Globus pallidus (tissue), 1 donor: ENCODE measurements at places on chromosomes 4 and X.

DNA sequence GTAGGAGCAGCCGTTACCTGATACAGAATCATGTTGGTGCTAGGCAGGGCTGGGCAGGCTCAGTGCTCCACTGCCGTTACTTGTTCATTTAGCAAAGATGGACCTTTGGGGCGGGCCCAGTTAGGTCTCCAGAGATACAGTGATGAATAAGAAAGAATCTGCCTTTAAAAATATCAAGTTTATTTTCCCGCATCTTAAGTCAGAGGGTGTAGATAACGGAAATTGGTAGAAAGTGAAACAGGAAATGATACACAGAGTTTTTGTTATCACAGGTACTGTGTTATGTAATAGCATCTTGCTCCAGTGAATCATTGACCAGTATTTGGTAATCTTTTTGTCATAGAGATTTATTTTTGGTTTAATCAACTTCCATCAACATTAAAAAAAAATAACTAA lies 5.5 kb downstream of the TMEM131L start:
- no peak for DNase-seq

DNA sequence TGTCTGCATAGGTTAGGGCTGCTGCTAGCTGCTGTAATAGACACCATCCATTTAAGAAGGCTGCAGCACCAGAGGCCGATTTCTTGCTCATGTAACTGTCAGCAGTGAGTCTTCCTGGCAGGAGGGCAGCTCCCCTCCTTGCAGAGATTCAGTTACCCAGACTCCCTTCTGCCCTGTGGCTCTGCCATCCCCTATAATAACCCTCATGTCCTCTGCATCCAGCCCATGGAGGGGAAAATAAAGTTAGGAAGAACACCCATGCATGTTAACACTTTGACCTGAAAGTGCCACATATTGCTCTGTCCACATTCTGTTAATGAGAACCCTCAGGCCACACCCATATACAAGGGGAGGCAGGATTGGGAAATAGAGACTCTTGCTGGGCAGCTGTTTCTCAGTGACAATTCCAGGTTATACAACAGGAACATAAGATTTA lies 5.4 kb downstream of the STBD1 start:
- DNase-seq = no peak

GRCh38 chr4:145299380-145300076 lies 119.1 kb upstream of the OTUD4 start:
- DNase-seq = peak; percentile 4

DNA sequence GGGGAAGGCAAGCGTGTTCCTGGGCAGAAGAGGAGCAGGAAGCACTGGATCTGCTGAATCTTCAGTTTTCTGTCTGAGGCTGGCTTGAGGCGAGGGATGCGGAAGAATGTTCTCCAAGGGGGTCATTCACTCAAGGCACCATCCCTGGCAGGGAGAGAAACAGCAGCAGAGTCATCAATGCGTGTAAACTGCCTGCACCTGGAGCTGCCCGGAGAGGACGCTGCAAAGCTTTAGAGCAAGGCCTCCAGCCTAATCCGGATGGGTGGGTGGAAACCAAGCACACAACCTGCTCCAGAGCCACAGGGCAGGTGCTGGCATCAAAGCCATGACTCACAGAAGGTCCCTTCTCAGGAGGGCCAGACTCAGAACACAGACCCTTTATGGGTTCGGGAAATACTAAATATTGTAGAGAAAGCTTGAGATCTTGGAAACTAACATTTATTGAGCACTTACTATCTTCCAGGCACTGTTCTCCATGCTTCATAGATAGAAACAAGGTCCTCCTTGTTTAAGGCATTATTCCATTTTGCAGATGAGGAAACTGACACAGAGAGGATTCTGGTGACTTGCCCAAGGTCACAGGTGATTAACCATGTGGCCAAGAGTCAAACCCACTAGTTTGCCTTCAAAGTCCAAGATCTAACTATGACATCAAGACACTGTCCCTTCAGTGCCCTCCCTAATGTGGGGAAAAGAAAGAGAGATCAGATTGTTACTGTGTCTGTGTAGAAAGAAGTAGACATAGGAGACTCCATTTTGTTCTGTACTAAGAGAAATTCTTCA lies 7.7 kb downstream of the PROM1 start:
- no peak for DNase-seq

DNA sequence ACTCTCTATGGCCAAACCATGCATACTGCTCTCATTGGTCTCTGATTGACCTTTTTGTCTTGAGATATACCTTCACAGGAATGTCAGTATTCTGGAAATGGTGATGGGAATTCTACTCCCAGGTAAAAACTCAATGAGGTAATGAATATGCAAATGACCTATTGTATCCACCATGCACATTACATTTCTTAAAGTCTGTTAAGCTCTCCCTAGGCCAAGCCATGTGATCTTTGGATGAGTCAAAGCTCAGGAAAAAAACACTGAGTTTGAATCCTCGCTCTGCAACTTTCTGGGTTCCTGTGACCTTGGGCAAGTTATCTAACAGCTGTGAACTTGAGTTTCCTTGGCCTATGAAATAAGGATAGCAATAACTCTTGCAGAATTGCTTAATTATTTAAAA lies 175.4 kb downstream of the PPP1R2C start:
- DNase-seq = no peak

- no peak for DNase-seq
These were observed 80.3 kb downstream of the ARHGAP24 start for GRCh38 chr4:85555206-85555605.

DNA sequence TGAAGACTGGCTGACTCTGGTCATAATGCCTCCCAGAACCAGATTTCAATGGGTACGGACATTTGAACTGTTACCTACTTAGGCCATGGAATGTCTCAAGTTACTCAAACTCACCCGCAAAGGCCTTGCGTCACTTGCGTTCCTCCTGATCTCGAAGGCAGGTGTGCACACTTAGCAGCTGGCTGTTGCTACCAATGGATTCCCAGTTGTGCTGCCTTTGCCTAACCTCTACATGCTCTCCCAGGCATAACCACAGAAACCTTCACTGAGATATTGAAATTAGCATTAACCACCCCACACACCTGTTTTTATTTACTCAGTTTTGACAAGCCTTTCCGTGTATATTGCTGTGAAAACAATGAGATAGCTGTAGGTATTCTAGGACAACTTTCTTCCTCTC lies 2.8 kb downstream of the ERVMER34-1 start:
- DNase-seq = no peak

DNA sequence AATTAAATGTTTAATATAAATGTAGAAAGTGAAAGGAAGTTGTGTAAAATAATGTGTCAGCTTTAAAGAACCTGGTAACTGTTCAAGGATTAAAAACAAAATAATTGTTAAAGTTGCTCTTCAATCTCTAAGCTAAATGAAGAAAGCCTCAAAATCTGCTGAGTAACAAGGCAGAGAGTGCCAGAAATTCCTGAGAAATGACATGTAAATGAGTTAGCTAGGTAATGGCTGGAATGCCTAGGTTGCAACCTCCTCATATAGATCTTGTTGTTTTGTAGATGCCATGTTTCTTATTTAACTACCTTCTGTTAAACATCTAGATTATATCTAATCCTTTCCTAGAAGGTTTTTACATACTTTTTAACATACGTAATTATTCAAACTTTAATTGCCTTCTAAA lies 763.6 kb upstream of the AGA start:
- DNase-seq = no peak

DNA sequence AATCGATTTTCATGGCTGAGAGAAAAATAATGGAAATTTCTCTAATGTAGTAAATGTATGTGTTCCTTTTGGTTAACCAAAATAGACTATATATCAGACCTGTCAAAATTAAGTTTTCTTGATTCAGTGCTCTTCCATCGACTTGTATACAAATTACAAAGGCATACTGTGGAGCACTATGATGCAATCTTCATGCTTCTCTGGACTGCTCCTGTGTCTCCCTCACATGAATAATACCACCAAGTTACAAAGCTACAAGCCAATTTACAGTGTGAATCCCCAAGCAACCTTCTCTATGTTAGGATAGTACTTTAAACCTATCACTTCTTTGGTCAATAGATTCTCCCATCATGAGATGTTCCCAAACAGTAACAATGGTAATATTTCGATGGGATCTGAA lies 577.9 kb downstream of the PPARGC1A start:
- DNase-seq = no peak

DNA sequence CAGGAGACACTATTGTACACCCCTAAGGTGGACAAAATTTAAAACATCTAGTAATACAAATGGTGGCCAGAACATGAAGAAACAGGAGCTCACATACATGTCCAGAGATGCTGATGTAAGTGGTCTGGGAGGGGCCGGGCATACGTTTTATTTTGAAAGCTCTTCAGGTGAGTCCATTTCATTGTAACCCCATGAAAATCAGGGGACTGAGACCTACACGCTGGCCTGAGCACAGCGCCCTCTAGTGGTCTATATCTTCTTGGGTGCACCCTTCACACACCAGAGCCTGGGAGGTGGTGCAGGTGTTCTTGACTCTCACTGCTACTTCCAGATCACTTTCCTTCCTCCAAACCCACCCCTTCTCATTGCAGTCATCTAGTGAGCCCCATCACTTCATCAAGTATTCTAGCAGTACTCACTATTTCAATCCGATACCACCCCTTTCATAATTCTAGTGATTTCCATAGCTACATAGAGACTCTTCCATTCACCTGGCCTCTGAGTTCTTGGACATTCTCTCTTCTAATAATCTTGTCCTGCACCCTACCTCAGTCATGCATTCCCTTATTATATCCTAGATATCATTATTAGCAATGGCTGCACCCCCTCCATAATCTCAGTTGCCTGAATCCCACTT lies 4.3 kb upstream of the TLR6 start:
- no peak for DNase-seq

GRCh38 chrX:95629737-95630136 lies 1054.9 kb upstream of the DIAPH2 start:
- DNase-seq = no peak

DNA sequence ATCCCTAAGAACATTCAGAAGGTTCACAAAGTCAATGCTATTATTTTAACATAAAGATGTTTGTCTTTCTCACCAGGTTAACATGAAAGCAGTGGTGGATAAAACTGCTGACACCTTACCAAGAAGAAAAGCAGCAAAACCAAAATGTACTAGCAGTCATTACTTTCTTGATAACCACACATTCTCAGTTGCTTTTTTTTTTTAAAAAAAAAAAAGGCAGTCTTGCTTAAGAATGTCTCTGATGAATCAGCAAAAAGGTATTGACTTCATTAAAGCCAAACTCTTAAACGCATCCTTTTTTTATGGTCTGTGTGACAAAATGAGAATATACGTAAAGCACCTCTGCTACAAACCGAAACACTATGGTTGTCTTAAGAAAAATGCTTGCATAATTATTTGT lies 31.9 kb downstream of the CDKL2 start:
- DNase-seq = no peak

DNA sequence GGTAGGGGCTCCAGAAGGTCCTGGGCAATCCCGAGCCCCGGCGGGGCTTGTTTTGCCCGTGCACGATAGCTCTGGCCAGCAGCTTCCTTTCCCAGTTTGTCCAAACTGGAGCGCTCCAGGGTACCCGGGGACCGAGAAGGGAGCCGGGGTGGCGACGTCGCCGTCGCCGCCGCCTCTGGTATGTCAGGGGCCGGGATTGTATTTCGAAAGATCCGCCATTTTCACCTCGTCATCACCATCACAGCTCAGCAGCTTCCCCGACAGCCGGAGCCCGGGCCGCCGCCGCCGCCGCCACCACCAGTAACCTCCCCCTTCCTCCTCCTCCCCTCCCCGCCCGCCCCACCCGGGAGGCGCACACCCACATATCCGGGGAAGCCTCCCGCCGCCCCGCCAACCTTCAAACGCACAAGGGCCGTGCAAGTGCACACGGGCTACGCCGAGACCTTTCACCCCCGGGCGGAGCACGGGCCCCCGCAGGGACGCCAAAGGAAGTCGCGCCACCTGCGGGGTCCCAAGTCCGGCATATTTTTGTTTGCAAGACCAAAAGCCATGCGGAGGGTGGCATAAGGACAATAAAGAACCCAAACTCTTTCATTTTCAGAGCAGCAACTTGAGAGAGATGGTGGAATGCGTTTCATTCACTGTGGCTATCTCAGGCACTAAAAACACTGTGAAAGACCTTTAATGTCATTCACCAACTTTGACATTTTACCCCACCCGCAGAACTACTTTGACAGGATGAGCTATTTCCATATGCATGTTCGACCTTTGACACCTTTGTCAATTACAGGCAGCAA lies at the start of gene LIN54:
Gene LIN54, minus strand, starts transcription at position 302 of the 797 bp plus-strand sequence. CDS start 25,979 bp downstream, outside the sequence.
- peak; percentile 74 for DNase-seq

DNA sequence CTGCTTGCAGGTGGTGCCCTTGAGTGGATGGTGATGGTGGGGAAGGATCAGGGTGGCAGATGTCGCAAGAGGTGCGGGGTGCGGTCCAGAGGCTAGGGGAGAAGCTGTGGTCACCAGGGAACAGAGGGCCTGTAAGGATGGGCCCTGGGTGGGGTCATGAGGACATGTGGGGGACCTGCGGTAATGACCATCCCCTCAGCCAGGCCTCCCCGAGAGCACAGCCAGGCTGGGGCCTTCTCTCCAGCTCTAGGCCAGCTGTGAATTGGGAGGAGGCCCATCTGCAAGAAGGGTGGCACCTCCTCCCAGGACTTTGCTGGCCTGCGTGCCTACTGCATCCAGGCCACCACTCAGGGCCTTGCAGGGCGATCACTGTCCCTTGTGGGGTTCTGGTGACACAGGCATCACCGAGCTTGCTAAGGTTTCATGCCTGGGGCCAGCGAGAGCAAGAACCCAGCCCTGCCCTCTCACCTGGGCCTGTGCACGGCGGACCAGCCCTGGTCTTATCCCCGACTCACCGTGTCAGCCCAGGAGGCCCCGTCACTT lies 34.1 kb upstream of the MXD4 start:
- no peak for DNase-seq

DNA sequence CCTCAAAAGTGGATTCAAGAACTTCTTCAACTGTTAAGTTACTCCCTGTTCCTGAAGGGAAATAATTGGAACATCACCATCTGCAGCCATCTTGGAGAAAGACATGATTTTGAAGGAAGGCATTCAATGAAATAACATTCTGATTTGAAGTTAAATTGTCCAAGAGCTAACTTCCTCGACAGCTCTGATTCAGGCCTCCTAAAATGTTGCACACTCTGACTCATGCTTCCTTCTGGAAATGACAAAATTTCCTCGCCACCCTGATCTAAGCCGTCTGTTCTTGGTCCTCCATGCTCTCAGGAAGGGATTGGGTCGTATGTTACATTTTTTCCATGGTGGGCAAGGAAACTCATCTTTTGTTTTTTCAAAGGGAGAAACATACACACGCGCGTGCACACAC lies 496.9 kb upstream of the DIPK2B start:
- no peak for DNase-seq

GRCh38 chr4:42357325-42357724 lies 40.0 kb upstream of the SHISA3 start:
- DNase-seq = no peak

- DNase-seq = no peak
These were observed 60.7 kb downstream of the TBC1D9 start for GRCh38 chr4:140695483-140695882.

- no peak for DNase-seq
These were observed 1419.8 kb downstream of the ADGRL3 start for GRCh38 chr4:62619971-62620370.

DNA sequence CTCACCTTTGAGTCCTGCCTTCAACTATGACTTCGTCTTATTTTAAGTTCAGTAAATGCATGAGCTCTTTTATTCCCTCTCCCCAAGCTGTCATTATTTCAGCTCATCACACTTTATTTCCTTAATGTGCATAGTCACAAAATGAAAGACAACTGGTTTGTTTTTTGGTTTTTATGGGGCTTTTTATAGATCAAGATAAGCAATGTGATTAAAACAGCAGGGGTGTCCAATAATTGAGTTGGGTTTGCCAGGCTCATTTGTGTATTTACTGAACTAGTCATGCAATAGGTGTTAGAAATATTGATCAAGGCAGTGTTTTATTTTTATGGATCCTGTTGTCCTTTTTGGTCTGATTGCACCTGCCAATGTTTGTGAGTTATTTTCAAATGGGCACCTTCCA lies 102.2 kb downstream of the FRMPD4 start:
- no peak for DNase-seq
